Right cardiac atrium (tissue), 5 donors: ENCODE measurements at places on chromosomes 1 and 21. TPM values are rescaled to one million over a fixed set of nuclear protein-coding genes. Genes with fewer than 3 reads are reported as not detected.

The NBPF4 gene
- polyA plus RNA-seq = not detected

The FMN2 gene
- polyA plus RNA-seq = 0.16 TPM

The RIPK4 gene
- 0.70 TPM for polyA plus RNA-seq

The LIN28A gene
- polyA plus RNA-seq = not detected

The OR2T11 gene
- polyA plus RNA-seq = not detected

The CAPN8 gene
- polyA plus RNA-seq = 0.23 TPM

The AIM2 gene
- 0.09 TPM for polyA plus RNA-seq

The GJB5 gene
- polyA plus RNA-seq = not detected

The RBP7 gene
- 89.8 TPM for polyA plus RNA-seq

- DNase-seq = no peak
Measured at GRCh38 chr1:182835806-182836205, 3.3 kb upstream of the DHX9 start.

- DNase-seq = no peak
Measured at GRCh38 chr1:51749151-51749550, 129.4 kb downstream of the NRDC start.

GRCh38 chr1:16046842-16047241 is 3.3 kb downstream of the CLCNKB start:
- DNase-seq = no peak

DNA sequence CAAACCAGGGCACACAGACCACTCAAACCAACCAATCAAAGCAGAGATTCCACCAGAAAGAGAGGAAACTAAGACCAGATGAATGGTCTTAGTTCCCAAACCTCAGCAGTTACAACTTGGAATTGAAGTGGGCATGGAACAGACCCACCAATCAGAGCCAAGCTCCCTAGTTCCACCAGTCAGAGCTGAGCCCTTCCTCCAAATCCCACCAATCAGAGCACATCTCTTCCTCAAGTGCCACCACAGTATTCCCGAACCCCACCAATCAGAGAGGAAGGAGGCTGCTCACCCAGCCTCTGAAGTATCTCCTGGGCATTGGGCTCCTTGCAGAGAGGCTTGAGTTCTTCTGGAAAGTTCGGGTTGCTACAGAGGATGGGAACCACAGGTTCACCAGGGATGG is 1.4 kb downstream of the GUCA2A start:
- no peak for DNase-seq

DNA sequence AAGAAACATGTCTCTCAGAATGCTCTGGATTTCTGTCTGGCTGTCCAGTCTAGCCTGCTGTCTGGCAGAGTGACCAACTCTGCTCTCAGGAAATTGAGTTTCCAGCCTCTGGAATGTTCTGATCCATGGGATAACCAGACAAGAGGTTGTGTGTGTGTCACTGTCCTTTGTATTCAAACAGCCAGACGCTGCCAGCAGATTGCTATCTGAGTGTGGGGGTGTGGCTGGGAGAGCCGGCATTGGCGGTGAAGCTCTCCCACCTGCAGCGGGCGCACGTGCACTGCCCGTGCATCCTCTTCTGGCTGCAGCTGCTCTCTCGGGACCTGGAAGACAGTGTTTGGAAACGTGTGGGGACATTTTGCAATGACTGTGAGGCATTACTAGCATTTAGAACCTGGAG is 26.1 kb downstream of the PKP1 start:
- DNase-seq = peak; percentile 78

GRCh38 chr1:7989762-7990428 is 28.4 kb downstream of the PARK7 start:
- DNase-seq = peak; percentile 64

DNA sequence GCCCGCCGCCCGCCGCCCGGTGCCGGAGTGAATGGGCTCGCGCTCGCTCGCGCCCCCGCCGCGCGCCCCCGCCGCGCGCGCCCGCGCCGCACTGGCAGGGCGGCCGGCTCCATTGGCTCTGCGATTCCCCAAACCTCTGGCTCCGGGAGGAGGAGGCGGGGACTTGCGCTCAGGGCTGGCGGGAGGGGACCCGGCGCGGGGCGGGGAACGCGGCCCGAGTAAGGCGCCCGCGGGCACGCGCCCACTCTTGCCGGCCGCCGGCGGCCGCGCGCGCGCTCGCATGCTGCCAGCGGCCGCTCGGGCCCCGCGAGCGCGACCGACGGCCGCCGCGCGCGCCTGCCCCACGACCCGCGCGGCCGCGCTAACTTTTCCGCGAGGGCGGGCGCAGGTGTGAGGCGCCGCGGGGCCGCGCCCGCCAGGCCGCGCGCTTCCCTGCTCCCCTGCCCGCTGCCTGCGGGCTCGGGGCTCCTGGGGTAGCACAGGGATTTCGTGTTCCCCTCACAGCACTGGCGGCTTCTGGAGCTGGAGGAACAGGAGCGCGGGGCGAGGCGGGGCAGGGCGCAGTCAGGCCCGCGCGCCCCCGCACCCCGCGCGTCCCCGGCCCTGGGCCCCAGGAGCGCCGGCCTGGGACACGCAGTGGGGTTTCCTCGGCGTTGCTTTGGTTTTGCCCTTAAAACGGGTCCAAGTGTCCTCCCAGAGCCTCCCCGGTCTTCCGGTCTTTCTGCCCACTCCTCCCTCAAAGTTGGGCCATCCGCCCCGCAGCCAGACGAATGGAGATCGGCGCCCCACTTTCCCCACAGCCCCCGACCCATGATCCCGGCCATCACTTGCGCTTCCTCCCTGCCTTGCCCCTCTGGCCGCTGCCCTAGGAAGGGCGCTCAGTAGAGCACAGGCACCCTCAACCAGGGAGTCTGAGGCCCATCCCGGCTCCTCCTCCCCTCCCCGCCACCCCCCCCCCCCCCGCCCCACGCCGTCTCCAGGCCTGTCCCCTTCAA is 101.5 kb downstream of the CASZ1 start:
- peak; percentile 93 for DNase-seq

GRCh38 chr1:7561936-7562728 is 209.0 kb upstream of the VAMP3 start:
- no peak for DNase-seq
